ENCODE measurements at places on chromosomes 3 and 15. TPM values are rescaled to one million over a fixed set of nuclear protein-coding genes. Genes with fewer than 3 reads are reported as not detected.

- DNase-seq: peak; percentile 90
- H3K27ac ChIP-seq: peak overlapping the region; percentile 87
- H3K4me1 ChIP-seq: peaks cover 28% of the 10 kb centered on the region
- peaks cover 34% of the 10 kb centered on the region for H3K36me3 ChIP-seq
- H3K4me3 ChIP-seq: peak overlapping the region; percentile 67
Observed at GRCh38 chr3:17151598-17152373, 267.0 kb downstream of the PLCL2 start.

Gene SERPINI1
- total RNA-seq: 1.2 TPM

GRCh38 chr3:97882975-97883598 lies 61.3 kb downstream of the CRYBG3 start:
- H3K4me3 ChIP-seq: no peak overlapping the region
- peak; percentile 6 for DNase-seq
- H3K27me3 ChIP-seq: no peaks in the 10 kb centered on the region
- no peak overlapping the region for H3K27ac ChIP-seq
- peaks cover 2% of the 10 kb centered on the region for H3K36me3 ChIP-seq

Gene LOXL1
- 2.1 TPM for total RNA-seq

- no peak overlapping the region for H3K4me3 ChIP-seq
- no peak for DNase-seq
- H3K27me3 ChIP-seq: no peaks in the 10 kb centered on the region
- no peaks in the 10 kb centered on the region for H3K36me3 ChIP-seq
Observed at GRCh38 chr3:21260507-21260906, 490.5 kb downstream of the ZNF385D start.

- H3K36me3 ChIP-seq: peaks cover 4% of the 10 kb centered on the region
- peak overlapping the region; percentile 88 for H3K27ac ChIP-seq
- peaks cover 38% of the 10 kb centered on the region for H3K4me1 ChIP-seq
- H3K4me3 ChIP-seq: peak overlapping the region; percentile 16
- H3K27me3 ChIP-seq: no peaks in the 10 kb centered on the region
Observed at GRCh38 chr3:18649666-18650363, 224.7 kb upstream of the SATB1 start.

Data from activated naive CD8-positive, alpha-beta T cell treated with anti-CD3 and anti-CD28 coated beads for 36 hours (primary cell).